ENCODE measurements at places on chromosomes 13 and 19. TPM values are rescaled to one million over a fixed set of nuclear protein-coding genes. Genes with fewer than 3 reads are reported as not detected.

The TRPM4 gene
- 7.0 TPM for total RNA-seq

The CPB2 gene
- total RNA-seq, result 54.6 TPM

The MYO1F gene
- 0.13 TPM for total RNA-seq

The NECTIN2 gene
- 193 TPM for total RNA-seq

The NRTN gene
- total RNA-seq, result 5.6 TPM

The CPAMD8 gene
- total RNA-seq, result 9.3 TPM

The ZNF90 gene
- total RNA-seq, result 8.7 TPM

The CLEC17A gene
- not detected for total RNA-seq

The AMH gene
- total RNA-seq, result 3.9 TPM

The SLITRK6 gene
- total RNA-seq, result 24.6 TPM

The SIGLEC12 gene
- not detected for total RNA-seq

DNA sequence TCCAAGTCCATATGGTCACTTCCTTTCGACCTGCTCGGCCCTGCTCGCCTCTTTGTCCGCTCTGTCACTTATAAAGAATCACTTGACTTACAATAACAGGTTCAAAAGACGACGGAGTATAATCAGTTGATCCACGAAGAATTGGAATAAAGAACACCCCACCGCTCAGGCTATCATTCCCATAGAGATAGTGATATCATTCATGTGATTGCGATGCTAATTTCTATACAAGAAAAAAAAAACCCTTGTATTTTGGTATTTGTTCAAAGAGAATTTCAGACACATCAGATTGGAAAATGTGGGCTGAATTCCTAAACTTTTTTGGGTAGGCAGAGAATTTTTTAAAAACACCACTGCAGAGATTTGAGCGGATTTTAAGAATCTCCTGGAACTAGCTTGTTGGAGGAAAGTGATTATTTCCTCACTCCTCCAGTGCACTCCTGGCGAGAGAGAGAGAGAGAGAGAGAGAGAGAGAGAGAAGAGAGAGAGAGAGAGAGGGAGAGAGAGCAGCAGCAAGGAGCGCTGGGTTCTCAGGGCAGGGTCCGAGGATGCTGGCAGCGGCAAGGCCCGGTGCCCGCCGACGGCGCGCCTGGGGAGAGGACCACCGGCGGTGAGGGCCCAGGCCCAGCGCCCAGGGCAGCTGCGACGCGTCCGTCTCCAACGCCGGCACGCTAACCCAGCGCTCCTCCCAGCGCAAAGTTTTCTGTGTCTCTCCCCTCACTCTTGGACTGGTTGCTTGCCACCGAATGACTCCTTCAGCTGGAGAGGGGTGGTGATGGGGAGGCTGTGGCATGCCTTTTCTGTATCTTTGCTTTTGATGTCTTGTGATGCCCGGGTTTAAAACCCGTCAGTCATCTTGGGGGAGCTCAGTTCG is 149.0 kb upstream of the ZNF536 start:
- peaks cover 79% of the 10 kb centered on the region for H3K27me3 ChIP-seq
- peaks cover 36% of the 10 kb centered on the region for H3K4me1 ChIP-seq
- DNase-seq, result peak; percentile 29
- H3K4me3 ChIP-seq, result no peak overlapping the region
- H3K36me3 ChIP-seq, result no peaks in the 10 kb centered on the region

DNA sequence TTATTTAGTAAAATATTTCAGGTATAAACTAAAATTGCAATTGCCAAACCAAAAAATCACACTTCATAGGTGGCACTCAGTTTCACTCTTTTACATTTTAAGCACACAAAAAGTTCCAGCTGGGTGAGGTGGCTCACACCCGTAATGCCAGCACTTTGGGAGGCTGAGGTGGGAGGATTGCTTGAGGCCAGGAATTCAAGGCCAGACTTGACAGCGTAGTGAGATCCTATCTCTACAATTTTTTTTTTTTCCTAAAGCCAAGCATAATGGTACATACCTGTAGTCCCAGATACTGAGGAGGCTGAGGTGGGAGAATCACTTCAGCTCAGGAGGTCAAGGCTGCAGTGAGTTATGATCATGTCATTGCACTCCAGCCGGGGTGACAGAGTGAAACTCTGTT is 20.6 kb upstream of the SLC46A3 start:
- no peak for DNase-seq
- H3K27ac ChIP-seq, result no peak overlapping the region
- no peaks in the 10 kb centered on the region for H3K27me3 ChIP-seq

- no peak overlapping the region for H3K4me3 ChIP-seq
- no peaks in the 10 kb centered on the region for H3K36me3 ChIP-seq
- peak overlapping the region; percentile 47 for H3K27ac ChIP-seq
- DNase-seq, result peak; percentile 55
- H3K27me3 ChIP-seq, result no peaks in the 10 kb centered on the region
Measured at GRCh38 chr13:110853235-110853721, 61.6 kb downstream of the ANKRD10 start.

DNA sequence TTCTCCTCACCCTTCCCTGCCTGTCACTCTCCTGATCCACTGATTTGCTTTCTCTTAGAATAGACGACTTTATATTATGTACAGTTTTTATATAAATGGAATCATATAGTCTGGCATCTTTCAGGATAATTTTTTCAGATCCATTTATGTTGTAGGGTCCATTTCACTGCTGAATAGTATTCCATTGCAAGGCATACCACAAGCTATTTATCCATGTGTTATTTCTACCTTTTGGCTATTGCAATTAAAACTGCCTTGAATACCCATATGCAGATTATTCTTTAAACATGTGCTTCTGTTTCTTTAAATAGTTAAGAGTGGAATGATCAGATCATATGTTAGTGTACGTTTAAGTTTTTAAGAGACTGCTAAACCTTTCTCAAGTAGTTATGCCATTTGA is 17.8 kb upstream of the ZNF177 start:
- no peak for DNase-seq
- no peaks in the 10 kb centered on the region for H3K27me3 ChIP-seq
- H3K4me3 ChIP-seq, result no peak overlapping the region
- H3K4me1 ChIP-seq, result no peaks in the 10 kb centered on the region
- peaks cover 28% of the 10 kb centered on the region for H3K36me3 ChIP-seq

GRCh38 chr13:24118576-24118975 is 41.9 kb upstream of the SPATA13 start:
- H3K27ac ChIP-seq, result no peak overlapping the region
- H3K36me3 ChIP-seq, result no peaks in the 10 kb centered on the region
- H3K4me1 ChIP-seq, result no peaks in the 10 kb centered on the region
- H3K4me3 ChIP-seq, result no peak overlapping the region

DNA sequence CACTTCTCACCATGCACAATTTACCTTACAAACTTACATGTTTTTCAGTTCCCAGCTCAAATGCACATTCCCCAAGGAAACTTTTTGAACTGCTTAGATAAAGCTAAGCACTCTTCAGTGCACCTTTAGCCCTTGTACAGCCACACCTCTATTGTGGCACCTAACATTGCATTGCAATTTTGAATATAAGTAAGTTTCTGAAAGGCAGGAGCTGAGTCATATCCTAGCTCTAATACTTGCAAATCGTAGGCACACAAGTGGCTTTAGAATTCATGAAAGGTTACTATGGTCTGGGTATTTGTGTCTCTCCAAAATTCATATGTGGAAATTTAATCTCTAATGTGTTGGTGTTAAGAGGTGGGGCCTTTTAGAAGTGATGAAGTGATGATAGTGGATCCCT is 4.9 kb upstream of the ESD start:
- H3K4me3 ChIP-seq, result no peak overlapping the region
- H3K4me1 ChIP-seq, result peaks cover 8% of the 10 kb centered on the region
- DNase-seq, result no peak
- no peaks in the 10 kb centered on the region for H3K27me3 ChIP-seq
- H3K36me3 ChIP-seq, result no peaks in the 10 kb centered on the region

DNA sequence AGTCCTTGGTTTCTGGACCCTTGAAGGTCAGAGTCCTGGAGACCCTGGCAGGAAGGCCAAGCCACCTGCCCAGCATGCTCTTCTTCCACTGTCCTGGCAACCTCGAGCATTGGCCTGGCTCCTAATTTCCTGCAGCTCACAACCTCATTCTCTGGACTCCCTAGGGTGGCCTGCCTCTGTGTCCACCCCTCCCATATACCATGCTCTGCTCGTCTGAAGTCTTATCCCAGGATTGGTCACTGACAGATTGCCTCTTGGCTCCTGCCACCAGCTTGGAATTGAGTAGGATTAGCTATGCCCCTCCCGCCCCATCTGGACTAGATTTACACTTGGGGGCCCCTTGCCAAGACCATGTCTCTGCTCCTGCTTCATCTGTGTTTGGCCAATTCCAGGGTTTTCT is 17.1 kb upstream of the WASF3 start:
- DNase-seq, result no peak
- no peak overlapping the region for H3K27ac ChIP-seq
- H3K27me3 ChIP-seq, result no peaks in the 10 kb centered on the region
- no peak overlapping the region for H3K4me3 ChIP-seq

GRCh38 chr19:35767288-35768081 is 7.9 kb upstream of the ARHGAP33 start:
- no peaks in the 10 kb centered on the region for H3K4me1 ChIP-seq
- no peaks in the 10 kb centered on the region for H3K36me3 ChIP-seq
- DNase-seq, result peak; percentile 46
- no peaks in the 10 kb centered on the region for H3K27me3 ChIP-seq
- H3K4me3 ChIP-seq, result no peak overlapping the region
- no peak overlapping the region for H3K27ac ChIP-seq

- H3K4me3 ChIP-seq, result no peak overlapping the region
- H3K27ac ChIP-seq, result no peak overlapping the region
Measured at GRCh38 chr19:49879243-49879963, 1.9 kb downstream of the TBC1D17 start.

DNA sequence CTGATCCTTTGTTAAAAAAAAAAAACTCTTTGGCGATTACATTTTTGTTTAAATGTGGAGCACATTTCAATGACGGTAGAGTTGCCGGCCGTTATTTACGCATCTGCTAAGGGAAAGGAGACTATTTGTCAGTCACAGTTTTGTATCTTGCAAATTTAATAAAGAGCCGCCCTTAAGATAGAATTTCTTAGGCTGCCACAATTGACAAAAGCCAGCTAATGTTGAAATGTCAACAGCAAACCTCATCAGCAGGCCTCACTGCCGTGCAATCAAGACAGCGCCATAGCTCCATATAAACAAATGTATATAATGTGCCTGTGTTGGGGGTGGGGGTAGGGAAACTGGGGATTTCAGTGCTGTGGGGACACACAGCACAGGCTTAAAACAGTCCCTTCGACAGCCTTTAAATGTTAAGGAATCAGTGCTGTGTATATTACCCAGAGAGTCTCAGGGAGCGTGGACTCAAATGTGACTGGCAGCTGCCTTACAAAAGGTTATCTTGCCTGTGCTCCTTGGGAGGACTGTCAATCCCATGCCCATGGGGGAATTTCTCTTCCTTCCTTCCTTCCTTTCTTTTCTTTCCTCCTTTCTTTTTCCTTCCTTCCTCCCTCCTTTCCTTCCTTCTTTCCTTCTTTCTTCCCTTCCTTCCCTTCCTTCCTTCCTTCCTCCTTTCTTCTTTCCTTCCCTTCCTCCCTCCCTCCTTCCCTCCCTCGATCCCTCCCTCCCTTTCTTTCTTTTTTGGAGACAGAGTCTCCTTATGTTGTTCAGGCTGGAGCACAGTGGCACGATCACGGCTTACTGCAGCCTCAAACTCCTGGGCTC is 108.0 kb downstream of the URI1 start:
- H3K4me1 ChIP-seq, result peaks cover 10% of the 10 kb centered on the region
- H3K27me3 ChIP-seq, result no peaks in the 10 kb centered on the region
- H3K27ac ChIP-seq, result no peak overlapping the region
- DNase-seq, result no peak
- H3K4me3 ChIP-seq, result no peak overlapping the region

DNA sequence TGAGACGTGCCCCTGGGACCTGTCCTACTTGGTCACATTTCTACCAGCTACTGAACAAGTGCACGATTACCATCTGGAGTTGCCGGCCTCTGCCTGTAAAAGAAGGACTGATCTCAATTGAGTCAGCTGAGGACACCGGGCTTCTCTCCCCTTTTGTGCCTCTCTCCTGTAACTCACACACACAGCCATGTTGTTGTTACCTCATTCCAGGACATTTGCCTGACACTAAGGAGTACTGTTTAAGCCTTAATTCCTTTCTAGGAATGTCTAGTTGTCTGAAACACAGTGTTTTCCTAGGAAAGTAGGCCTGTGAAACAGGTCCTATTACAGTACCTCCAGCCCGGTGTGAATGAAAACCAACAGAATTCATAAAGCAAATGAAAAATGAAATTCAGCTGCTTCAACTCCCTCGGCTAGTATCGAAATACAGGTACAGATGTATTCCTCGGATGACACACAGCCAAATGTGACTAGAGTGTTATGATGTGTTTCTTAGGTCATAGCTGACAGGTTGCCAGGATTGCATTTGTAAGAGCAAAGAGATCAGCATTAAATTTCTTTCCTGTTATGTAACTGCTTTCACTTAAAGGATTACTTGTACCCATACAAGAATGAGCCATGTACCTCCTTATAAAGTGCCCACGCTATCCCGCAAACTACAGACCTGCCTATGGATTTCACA is 152.0 kb upstream of the IRS2 start:
- H3K27ac ChIP-seq, result peak overlapping the region; percentile 87
- no peak overlapping the region for H3K4me3 ChIP-seq
- peak; percentile 72 for DNase-seq
- H3K27me3 ChIP-seq, result no peaks in the 10 kb centered on the region
- no peaks in the 10 kb centered on the region for H3K36me3 ChIP-seq
- peaks cover 19% of the 10 kb centered on the region for H3K4me1 ChIP-seq

GRCh38 chr13:94411747-94412146 is 67.7 kb downstream of the DCT start:
- DNase-seq, result no peak
- H3K4me1 ChIP-seq, result peaks cover 11% of the 10 kb centered on the region

- no peak overlapping the region for H3K27ac ChIP-seq
- no peak for DNase-seq
- H3K36me3 ChIP-seq, result no peaks in the 10 kb centered on the region
- H3K4me3 ChIP-seq, result no peak overlapping the region
- H3K27me3 ChIP-seq, result no peaks in the 10 kb centered on the region
Measured at GRCh38 chr19:48340995-48341394, 15.6 kb downstream of the EMP3 start.
